ENCODE measurements at places on chromosomes 7 and 10.

DNA sequence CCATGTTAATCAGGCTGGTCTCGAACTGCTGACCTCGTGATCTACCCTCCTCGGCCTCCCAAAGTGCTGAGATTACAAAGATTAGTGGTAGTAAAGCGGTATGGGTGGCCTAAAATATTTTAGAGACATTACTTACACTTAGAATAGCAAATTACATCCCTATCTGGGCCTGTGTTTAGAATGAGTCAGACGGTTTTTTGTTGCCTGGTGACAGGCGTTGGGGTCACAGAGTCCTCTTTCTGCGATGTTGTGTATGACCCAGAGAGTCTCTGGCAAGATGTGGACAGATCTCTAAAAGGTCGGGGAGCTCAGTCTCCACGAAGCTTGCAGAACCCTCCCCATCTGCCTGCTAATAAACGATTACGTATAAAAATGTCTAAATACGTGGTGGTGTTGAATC, 39.6 kb upstream of the PRKCQ start:
- no peak for DNase-seq

DNA sequence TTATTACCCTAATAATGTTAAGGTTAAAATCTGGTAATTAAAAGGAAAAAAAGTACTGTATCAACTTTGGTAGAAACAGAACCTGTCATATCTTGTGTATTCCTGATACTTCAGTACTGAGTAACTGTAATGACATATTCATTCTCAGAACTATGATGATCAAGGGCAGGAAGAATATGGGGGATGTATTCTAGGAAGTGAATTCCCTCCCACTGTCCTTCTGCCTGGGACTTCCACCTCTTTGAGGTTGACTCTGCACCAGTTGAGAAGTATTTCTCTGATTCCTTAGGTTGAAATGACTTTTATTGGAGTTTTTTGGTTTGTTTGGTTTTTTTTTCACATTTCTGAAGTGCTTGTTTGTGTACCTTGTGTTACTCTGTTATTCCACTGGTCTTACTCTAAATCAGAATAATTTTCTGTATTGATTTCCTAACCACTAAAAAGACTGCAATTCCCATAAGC, 36.9 kb downstream of the WASL start:
- no peak for DNase-seq

- DNase-seq = no peak
Observed at GRCh38 chr10:3761904-3762303, 23.1 kb downstream of the KLF6 start.

DNA sequence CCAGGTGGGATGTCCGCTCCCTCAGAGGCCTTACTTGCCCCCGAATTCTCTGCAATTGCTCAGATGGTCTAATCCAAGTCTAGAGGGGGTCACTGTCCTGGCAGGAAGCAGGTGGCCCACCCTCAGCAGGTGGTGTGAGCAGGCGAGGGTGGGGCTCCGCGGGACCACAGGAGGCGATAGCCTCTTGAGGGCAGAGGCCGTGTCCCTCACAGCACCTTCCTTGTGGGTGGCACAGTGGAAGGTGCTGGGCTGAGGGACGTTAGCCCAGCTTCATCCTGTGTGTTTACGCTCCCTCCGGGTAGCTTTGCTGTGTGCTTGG, 38.3 kb upstream of the INPP5A start:
- DNase-seq = no peak

DNA sequence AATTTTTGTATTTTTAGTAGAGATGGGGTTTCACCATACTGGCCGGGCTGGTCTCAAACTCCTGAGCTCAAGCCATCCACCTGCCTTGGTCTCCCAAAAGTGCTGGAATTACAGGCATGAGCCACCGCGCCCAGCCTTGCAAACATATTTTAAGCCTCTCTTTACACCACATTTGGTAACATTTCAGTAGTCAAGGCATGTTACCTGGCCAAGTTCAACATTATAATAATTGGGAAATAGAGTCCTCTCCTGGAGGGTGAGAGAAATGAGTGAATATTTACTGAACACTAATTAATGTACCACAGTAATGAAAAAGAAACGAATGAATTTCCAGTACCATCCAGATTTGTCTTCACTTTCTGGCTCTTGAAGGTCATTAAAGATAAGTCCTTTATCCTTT, 10.0 kb upstream of the CNOT4 start:
- DNase-seq = no peak

DNA sequence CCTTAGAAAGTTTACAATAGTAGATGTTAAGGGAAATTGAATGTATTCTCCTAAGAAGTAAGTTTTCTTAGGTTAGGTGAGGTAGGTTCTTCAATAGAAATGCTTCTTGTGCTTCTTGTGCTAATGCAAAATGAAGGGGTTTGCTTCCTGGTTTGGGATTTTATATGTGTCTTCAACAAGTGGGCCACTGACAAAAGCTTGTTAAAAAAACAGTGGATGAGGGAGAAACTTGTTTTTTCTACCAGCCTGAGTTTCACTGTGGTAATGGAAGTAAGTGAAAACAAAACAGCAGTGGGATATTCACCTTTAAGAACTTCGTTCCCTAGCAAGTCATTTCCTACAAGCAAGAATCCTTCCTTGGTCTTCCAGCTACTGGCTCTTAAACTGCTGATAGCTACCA, 107.5 kb downstream of the FOXP2 start:
- no peak for DNase-seq

DNA sequence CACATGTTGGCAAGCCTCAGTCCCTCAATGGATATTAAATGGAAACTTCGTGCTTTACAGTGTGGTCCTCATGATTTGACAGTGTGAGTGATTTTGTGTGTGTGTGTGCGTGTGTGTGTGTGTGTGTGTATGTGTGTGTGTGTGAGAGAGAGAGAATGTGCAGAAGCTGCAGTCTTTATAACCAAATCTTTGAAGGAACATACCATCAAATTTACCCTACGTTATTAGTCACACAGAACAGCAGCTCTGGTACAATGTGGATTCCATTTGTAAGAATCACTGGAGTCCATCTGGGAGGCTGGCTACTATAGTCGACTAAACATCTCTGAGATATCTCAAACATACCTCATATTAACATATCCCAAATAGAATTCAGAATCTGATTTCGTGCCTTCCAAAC, 928.0 kb upstream of the POT1 start:
- no peak for DNase-seq

- DNase-seq = no peak
Observed at GRCh38 chr10:82228701-82229100, 353.7 kb downstream of the NRG3 start.

GRCh38 chr10:70599791-70600190, 2.8 kb downstream of the PRF1 start:
- DNase-seq = no peak

DNA sequence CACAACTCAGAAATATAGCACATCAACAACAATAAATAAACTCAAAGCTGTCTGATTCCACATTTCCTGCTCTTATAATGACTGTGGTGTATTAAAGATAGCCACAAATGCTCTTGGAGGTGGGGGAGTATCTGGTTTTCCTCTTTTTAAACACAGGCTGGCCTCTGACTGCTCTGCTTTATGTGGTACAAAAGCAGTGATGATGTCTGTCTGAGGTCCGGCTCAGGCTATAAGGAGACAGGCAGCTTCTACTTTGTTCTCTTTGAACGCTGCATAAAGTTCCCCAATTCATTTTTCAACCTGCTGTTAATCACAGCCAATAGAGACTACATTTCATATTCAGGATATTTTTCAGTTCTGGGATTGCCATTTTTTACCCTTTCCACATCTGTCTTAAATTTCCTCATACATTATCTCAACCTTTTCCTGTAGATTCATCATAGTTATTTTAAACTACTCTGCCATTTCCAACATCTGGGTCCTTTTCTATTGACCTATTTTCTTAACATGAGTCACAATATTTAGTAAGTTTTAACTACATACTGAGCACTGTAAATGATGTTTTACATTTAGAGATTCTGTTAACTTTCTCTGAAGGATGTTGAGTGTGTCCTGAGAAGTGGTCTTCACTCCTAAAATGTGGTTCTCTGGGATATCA, 64.9 kb downstream of the CRPPA start:
- no peak for DNase-seq

GRCh38 chr10:94443549-94443948, 41.2 kb downstream of the TBC1D12 start:
- no peak for DNase-seq

GRCh38 chr10:97376413-97376812, 24.7 kb downstream of the RRP12 start:
- DNase-seq = no peak

GRCh38 chr10:30831426-30831825, 200.2 kb downstream of the ZNF438 start:
- DNase-seq = no peak

DNA sequence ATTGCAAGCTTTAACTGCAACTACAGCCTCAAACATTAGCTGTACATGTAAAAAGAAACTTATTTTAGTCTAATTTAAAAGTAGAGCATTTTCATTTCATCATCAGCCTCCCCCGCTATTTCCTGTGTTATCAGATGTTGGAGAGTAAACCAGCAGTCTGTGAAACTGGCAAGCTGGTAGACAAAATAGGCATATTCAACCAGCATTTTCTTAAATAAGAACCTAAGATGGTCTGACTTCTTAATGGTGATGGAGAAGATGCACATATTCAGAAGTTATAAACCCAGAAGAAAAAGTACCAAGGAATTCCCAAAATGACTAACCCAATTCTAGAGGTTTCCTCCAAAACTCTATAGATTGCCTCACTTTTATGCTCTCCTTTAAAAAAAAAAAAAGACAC, 24.9 kb downstream of the PIK3AP1 start:
- DNase-seq = peak; percentile 57

DNA sequence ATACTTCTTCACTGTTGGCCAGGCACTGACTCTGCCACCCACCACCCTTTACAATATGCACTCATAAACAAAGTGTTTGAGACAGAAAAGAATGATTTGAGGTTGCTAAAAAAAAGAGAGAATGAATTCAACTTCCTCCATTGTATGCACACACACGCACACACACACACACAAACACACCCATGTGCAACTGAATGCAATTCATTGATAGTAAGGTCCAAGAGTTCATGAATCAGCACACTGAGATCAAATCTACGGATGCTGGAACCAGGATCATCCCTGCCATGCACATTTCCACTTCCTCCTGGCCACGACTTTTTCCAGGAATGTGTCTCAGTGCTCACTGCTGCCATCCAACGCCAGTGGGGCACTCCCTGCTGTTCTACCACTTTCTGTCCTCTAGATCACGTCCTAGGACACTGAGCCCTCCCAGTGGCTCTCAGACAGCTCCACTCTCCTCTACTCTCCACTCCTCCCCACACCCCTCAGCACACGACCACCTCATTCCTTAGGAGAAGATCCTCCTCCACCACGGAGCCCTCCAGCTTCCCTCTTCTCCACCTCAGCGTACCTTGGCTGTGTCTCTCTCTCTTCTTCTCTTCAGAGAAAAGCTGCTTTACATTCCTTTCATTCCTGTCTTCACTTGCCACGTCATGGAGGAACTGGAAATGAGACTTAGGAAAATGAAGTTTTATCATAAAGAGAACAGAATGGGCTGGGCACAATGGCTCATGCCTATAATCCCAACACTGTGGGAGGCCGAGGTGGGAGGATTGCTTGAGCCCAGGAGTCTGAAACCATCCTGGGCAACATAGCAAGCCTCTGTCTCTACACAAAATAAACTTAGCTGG, 12.0 kb upstream of the TMEM213 start:
- no peak for DNase-seq

DNA sequence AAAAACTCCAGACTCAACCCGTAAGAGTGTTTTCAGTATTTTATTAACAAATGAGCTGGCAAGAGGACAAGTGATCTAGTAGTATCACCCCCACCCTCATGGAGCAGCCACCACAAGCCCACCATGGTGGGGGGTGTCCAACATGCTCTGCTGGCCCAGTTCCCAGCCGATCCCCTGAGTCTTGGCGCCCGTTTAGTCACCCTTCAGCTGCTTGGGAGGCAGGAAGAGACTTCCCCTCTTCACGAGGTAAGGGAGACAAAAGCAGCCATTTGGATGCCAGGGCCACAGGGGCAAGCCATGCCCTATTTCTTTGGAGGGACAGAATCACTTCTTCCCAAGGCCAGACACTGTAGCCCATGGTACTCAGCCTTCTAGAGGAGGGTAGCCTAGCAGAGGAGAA, 54.1 kb downstream of the NOD1 start:
- DNase-seq = no peak

DNA sequence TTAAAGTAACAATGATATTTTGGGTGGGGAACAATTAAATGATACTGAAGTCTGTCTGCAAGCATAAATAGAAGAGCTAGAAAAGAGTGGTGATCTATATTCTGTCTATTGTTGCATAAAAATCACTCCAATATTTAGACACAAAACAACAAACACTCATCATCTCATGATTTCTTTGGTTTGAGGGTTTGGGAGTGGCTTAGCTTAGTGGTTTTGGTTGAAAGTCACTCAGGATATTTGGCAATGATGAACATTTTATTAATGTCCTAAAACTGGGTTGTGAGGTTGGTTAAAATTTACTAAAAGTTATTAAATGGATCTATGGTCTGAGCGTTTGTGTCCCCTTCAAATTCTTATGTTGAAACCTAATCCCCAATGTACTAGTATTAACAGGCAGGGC, 54.7 kb upstream of the EGFR start:
- DNase-seq = no peak

DNA sequence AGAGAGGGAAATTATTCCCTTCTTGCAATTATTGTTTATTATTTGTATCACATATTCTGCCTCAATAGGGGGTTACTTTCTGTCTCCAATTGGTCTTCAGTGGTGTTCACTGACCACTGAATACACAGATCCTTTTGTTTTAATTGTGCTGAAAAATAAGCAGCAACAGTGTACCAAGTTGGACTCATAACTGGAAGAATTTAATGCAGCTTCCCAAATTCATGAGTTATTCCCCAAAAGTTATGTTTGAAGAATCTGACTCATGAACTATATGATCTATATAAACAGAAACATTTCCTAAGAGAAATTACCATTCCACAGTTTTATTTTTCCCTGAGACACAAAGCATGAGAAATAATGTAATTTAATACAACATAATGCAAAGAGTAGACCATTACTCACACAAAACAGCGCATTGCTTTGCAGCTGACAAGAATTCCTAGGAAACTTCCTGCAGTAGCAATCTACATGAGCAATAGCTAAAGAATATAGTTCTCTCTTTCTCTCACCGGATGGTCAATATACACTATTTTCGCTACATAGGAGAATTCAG, 479.2 kb downstream of the HTR7 start:
- no peak for DNase-seq

- DNase-seq = no peak
Observed at GRCh38 chr7:102417105-102417504, 16.3 kb upstream of the ORAI2 start.

GRCh38 chr7:142880876-142881505, 4.6 kb downstream of the TRPV6 start:
- peak; percentile 60 for DNase-seq

DNA sequence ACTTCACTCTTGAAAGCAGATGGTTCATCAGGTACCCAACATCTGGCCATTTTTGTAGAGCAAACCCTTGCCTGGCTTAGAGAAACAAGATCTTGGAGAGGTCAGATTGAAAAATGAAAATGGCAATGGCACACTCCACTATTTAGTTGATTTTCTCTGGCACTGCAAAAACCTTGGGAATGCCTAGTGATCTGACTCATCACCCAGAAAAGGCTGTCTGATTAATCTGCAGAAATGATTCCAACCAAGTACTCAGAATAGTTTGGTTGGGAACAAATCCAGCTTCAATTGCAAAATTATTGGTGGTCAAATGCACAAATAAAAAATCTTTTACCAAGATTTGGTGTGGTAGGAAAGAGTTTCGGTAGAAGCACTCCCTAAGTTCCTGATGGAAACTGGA, 351.2 kb downstream of the PHTF2 start:
- no peak for DNase-seq

Data from GM12865 (cell line).